ENCODE measurements at places on chromosomes 3 and 15.

DNA sequence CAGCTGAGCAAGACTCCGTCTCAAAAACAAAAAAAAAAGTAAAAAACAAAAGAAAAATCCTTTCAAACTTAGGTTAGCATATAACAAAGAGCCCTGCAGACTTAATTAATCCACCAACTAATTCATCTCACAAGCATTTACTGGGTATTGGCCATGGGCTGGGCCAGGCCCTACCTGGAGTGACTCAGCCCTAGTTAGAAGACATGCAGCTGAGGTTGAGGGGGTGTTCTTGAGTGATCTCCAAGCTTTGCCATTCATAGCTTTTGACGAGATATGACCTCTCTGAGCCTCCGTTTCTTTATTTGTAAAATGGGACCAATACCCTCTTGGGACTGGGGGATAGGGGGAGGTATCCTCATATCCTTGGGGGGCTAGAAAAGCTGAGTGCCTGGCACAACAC is 7.8 kb downstream of the FBXL22 start:
- DNase-seq = no peak

GRCh38 chr3:70550723-70551319 is 238.4 kb upstream of the MDFIC2 start:
- DNase-seq = peak; percentile 89

GRCh38 chr15:99717161-99718009 is 15.9 kb downstream of the LYSMD4 start:
- peak; percentile 70 for DNase-seq

DNA sequence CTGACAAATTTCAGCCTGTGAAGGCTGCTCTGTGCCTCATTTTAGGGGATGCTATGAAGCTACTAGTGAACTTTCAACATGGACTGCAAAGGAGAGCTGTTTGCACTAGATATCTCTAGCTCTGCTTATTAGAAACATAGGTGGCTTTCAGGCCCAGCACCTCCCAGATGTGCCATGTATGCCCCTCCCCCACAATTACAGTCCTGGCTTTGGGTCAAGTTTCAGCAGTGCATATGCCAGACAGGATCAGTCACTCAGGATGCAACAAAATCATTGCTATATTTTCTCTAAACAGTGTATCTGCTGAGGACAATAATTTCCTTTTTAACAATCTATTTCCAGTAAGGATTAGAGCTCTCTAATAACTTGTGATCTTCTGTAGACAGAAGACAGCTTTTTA is 178.8 kb upstream of the STAC start:
- no peak for DNase-seq

GRCh38 chr3:174949523-174949922 is 90.4 kb downstream of the NAALADL2 start:
- no peak for DNase-seq

GRCh38 chr3:30952786-30953185 is 58.3 kb upstream of the GADL1 start:
- no peak for DNase-seq

DNA sequence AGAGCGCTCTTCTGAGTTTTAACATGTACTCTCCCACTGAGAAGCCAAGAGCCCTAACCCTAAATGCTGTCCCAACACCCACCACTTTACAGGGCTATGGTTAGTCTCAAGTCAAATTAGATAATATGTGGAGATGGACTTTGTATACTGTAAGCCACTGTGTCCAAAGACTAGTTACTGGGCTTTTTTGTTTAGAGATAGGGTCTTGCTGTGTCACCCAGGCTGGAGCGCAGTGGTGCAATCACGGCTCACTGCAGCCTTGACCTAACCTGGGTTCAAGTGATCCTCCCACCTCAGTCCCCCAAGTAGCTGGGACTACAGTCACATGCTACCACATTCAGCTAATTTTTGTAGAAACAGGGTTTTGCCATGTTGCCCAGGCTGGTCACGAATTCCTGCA is 23.2 kb downstream of the ZNF445 start:
- DNase-seq = no peak

- no peak for DNase-seq
Observed at GRCh38 chr3:55615039-55615693, 128.1 kb upstream of the WNT5A start.

DNA sequence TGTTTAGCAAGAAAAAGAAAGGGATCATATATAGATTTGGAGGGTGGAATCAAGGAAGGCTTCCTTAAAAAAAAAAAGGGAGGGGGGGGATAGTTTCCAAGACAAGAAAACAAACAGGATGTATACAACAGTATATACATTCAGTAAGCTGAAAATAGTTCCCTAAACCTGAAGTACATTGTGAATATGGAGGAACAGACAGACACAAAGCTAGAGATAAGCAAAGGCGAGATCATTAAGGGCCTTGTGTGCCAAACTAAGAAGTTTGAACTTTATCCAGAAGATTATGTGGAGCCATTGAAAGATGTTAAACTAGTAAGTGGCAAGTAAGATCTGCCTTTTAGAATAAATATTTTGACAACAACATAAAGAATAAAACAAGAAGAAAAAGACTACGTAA is 93.3 kb upstream of the IMPG2 start:
- DNase-seq = no peak

GRCh38 chr3:193389335-193389734 is 10.8 kb upstream of the ATP13A5 start:
- no peak for DNase-seq

- no peak for DNase-seq
Observed at GRCh38 chr3:189094539-189094938, 77.2 kb upstream of the TPRG1 start.

DNA sequence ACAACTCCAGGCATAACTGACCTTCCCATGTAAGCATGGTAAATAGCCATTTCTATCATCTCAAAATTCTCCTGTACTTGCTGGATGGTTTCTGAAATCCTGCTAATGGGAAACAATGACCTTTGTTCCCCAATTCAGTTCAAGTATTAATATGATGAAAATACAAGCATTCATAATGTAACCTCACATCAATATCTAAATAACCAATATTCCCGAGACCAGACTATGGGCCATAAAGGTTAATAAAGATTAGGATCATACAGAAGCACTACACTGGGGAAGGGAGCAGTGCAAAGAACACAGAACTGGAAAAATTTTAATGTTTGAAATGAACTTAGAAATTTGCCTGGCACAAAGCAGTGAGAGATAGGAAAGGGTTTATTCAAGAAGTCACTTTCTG is 151.3 kb upstream of the SETMAR start:
- no peak for DNase-seq

- DNase-seq = peak; percentile 49
Observed at GRCh38 chr15:98384328-98385029, 263.9 kb upstream of the IGF1R start.

GRCh38 chr3:195135917-195136316 is 135.0 kb downstream of the XXYLT1 start:
- no peak for DNase-seq

GRCh38 chr3:63228087-63228486 is 50.0 kb upstream of the SYNPR start:
- no peak for DNase-seq

DNA sequence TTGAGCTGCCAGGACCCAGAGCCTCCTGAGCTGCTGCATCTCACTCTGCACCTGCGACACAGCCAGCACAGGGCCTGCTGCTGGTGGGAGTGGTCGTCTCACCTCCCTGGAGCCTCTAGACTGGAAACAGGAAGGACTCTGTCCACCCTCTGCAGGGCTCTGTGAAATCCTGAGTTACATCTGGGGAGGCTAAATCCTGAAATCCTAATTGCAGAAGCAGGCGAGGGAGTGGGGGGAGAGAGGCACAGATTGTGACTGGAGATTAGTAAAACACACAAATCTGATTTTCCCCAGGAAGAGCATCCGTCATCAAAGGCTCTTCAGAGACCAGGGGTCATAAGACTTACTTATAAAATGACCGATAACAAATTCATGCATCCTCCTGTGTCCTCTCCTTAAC is 31.6 kb upstream of the GABRG3 start:
- DNase-seq = no peak

DNA sequence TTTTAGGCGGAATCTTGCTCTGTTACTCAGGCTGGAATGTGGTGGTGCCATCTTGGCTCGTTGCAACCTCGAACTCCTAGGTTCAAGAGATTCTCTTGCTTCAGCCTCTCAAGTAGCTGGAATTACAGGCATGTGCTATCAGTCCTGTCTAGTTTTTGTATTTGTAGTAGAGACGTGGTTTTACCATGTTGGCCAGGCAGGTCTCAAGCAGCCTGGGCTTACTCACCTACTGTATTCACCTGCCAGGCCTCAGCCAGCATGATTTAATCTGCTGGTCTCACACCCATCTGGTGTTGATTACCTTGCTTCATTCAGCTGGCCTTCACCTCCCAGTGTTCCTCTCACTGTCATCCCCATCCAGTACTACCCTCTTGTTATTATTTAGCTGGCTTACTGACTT is 102.0 kb downstream of the IL12A start:
- no peak for DNase-seq

DNA sequence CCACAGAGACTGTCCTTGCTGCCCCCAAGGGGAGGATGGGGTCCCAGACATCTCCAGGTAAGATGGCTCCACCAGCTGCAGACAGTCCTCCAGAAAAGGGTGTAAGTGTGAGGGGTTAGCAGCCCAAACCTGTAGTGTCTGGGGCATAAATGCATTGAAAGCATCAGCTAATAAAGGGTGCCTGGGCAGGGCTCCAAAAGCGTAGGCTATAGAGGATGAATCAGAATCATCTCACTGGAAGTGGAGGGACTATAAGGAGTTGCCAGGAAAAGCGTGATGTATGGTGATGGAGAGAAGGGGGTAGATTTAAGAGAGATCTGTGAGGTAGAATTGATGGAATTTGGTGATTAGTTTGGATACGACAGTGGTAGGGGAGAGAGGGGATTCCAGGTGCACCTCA is 79.9 kb upstream of the ONECUT1 start:
- DNase-seq = no peak

GRCh38 chr3:4906107-4906621 is 73.1 kb upstream of the BHLHE40 start:
- no peak for DNase-seq

DNA sequence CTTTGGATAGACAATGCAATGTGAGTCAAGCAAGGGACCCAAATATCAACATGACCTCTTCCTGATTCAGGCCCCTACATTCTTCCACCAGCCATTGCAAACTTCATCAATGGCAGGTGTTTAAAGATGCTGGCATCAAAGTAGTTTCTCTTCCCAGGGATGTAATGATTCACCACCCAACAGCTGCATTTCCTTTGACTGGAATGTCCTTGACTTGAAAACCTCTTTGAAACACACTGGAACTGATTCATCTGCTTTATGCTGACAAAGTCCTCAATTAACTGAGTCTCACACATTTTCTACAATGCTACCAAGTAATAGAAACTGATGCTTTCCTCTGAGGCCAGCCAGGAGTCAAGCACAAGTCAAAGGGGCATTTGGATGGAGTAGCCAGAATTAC is 385.5 kb downstream of the GBE1 start:
- no peak for DNase-seq

DNA sequence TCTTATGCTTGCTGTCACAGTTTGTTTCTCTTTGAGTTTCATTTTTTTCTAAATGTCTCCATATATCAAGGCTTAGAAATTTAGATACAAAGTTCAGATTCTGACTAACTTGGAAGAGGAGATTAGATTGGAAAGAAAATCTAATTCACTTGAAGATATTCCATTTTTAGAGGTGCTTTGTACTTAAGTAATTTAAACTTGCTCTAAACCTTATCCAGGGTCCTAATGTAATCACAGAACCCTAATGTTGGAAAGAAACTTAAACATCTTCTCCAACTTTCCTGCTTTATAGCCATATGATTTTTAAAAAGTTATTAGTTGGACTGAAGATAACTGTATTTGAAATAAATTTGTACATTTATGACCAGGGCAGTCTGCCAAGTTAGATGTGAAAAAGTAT is 81.1 kb upstream of the ARHGEF3 start:
- no peak for DNase-seq

DNA sequence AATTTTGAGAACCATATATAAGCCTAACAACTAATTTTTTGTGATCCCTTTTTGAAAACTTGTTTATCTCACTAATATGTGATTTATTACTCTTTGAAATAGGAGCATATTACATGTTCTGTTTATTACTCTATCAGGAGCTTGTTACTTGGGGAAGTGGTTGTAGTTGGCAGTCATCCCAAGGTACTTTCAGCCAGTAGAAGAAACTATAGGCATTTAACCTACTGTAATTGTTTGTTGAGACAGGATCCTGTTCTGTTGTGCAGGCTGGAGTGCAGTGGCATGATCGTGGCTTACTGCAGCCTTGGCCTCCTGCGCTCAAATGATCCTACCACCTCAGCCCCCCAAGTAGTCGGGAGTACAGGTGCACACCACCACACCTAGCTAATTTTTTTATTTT is 195.6 kb downstream of the TCF12 start:
- no peak for DNase-seq

GRCh38 chr15:86572368-86572841 is 492.7 kb downstream of the AGBL1 start:
- DNase-seq = no peak

GRCh38 chr3:38536671-38537070 is 40.5 kb downstream of the EXOG start:
- no peak for DNase-seq

- no peak for DNase-seq
Observed at GRCh38 chr3:123119802-123120201, 53.0 kb downstream of the PDIA5 start.

DNA sequence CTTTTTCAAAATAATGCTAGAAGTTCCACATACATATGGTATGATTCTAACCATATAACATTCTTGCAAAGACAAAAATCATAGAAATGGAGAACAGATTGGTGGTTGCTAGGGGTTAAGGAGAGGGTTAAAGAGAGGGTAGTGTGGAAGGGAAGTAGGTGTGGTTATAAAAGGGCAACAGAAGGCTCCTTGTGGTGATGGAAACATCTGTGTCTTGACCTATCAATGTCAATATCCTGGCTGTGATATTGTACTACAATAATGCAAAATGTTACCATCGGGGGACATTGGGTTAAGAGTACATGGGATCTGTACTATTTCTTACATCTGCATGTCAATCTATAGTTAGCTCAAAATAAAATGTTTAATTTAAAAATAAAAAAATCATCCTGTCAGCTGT is 67.8 kb upstream of the FSIP1 start:
- no peak for DNase-seq

- no peak for DNase-seq
Observed at GRCh38 chr15:92527197-92527596, 128.4 kb downstream of the FAM174B start.

GRCh38 chr3:27584874-27585273 is 100.7 kb upstream of the SLC4A7 start:
- DNase-seq = no peak

GRCh38 chr3:31957106-31957505 is 24.0 kb downstream of the OSBPL10 start:
- DNase-seq = no peak

All from osteocyte (in vitro differentiated cells).